ENCODE measurements at places on chromosomes 1 and 21. TPM values are rescaled to one million over a fixed set of nuclear protein-coding genes. Genes with fewer than 3 reads are reported as not detected.

GRCh38 chr21:36260030-36260787, 59.8 kb upstream of the MORC3 start:
- DNase-seq, result peak; percentile 38

Gene MFSD2A
- 1.2 TPM for total RNA-seq

DNA sequence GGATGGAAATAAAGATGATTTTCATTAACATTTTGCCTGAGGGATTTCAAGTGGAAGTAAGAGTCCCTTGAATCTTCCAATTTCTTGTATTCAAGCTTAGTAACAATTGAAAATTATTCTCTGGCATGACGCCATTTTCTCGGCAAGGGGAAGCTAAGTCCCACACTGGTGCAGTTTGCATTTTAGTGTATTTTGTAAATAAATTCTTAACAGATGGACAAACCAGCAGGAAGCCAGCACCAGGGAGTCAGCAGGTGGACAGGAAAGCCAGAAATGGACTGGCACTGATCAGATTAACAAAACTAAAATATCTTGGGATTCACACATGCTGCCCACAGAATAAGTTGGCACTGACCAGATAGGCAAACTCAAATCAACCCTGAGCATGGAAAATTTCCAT, 311.3 kb downstream of the LRRIQ3 start:
- DNase-seq, result no peak

- no peak for DNase-seq
Observed at GRCh38 chr1:102185260-102185659, 188.5 kb upstream of the OLFM3 start.

- DNase-seq, result no peak
Observed at GRCh38 chr1:226799634-226800281, 60.7 kb upstream of the ITPKB start.

GRCh38 chr1:30028939-30029338, 694.4 kb downstream of the MATN1 start:
- no peak for DNase-seq

DNA sequence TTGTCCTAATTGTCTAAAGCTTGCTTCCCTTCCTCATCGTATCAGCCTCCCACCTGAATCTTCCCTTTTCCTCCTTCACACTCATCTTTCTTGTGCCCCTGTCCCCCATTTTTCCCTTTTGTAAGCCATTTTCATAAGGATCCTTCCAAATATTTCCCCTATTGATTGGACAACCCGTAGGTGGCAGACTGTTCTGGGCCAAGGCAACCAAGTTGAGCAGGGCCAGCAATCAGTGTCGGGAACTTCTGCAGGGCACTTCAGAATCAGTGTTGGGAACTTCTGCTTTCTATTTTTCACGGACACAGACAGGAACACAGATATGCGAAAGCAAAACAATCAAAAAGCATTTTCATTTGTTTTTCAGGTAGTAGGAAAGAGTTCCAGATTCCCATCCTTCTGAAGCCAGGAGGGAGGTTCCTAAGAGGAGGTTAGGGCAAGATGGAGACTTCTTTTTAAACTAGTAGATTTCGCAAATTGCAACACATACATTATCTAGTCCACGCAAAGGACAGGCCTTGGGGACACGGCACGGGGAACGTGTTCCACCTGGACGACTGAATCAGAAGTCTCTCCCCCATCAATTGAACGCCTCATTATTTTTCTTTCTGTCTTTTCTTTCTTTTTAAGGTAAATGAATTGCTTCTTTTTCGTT, 691 bp upstream of the MPZL1 start:
- DNase-seq, result peak; percentile 66

Data from Panc1 (cell line).